ENCODE measurements at places on chromosomes 16 and 17.

DNA sequence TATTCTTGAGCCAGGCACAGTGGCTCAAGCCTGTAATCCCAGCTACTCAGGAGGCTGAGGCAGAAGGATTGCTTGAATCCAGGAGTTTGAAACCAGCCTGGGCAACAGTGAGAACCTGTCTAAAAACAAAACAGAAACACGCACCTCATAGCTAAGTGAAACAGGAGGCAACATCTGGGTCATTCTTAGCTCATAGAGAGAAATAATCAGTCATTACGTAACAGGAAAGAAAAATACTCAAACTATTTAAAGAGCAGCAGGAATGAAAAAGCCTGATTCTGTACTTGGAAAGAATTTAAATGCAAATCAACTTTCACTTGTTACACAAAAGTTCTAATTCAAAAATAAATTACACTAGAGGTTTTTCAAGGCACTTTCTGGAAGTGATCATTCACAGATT is 17.2 kb downstream of the CHCT1 start:
- no peak for DNase-seq

DNA sequence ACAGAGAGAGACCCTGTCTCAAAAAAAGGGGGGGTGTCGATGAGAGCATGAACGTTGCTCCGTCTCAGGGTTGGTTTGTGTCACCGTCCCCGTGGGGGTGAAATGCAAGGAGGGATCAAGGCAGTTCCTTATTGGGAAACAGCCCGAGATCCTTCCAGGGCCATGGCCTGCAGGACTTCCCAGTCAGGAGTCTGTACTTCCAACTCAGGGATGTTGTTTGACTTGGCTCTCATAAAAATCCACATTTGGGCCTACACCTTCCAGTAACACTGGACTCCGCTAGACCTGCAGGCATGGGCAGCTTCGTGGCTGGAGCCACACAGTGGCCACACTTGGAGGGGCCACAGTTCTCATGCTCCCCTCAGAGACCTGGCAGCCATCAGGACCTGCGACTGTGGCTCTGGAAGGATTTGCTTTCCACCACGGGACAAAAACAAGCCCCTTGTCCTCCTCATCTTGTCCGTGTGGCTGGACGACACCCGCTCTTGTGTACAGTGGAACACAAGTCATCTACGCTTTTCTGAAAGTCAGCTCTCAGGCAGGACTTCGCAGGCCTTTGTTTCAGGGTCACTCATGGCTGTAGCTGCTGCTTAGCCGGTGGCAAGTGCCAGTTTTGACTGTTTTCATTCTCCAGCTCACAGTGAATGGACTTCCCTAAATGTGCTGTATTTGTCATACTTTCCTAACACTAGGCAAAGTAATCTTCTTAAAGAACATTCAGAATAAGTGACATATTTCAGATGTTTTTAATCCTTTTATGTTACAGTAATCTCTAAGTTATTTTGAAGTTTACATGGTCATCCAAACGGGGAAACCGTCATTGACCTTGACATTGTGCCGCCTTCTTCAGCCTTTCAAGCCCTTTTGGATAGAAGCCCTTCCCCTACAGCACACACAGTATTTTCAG is 24.2 kb upstream of the IL17C start:
- no peak for DNase-seq

DNA sequence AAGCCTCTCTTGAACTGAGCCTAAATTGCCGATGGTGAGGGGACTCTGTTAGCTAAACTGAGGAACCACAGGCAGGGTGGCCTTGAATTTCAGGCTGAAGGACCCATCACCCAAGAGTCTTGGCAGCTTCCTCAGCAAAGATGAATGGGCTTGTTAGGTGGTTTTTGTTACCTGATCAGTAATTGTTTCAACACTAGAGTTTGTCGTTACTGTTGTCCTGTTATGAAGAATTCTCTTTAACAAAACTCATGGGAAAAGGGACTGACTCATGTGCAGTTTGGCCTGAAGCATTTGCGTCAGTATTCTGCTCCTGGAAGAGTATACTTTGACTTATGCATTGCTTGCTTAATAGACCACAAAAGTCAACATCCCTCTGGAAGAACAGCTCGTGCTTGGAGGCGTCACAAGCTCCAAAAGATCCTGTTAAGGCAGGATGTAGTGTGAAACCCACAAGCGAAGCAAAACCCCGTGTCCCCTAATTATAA is 206.0 kb downstream of the IRX3 start:
- DNase-seq: no peak

GRCh38 chr17:71084219-71084618 is 914.9 kb downstream of the KCNJ2 start:
- no peak for DNase-seq

DNA sequence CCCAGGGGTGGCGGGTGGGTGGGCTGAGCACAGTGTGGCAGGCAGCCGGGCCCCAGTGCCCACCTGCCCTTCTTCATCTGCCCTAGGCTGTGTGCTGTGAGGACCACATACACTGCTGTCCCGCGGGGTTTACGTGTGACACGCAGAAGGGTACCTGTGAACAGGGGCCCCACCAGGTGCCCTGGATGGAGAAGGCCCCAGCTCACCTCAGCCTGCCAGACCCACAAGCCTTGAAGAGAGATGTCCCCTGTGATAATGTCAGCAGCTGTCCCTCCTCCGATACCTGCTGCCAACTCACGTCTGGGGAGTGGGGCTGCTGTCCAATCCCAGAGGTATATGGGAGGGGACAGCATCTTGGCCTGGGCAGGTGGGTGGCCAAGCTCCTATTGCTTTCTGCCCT is 6.4 kb downstream of the GRN start:
- DNase-seq: no peak

DNA sequence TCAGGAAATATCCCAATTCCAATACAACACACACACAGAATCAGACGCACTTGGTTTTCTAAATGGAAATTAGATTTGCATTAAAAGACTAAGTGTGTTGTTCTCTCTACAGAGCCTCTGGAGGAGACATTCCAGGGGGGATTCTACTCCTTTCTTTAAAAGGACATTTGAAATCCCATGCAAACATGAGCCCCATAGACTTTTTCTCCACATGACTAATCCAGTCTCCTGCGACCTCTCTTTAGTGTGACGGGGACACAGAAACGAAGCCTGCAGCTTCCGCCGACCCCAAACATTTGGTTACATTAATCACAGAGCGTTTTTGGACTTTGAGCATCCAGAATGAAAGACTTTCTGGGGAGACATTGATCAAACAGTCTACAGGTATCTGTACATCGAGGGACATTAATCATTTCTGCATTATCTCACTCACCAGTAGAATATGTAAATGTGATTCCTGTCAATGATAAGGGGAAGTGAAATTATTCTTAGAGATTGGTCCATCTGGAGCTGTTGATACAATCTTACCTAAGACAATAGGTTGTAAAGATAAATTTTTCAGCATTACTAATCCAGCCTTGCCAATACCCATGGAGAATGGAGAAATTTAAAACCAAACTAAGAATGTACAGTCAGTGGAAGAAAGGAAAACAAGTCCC is 103.4 kb upstream of the IRX3 start:
- no peak for DNase-seq

- DNase-seq: no peak
Observed at GRCh38 chr17:36127911-36128310, 24.3 kb downstream of the CCL4 start.

GRCh38 chr17:74750327-74751069 is 2.1 kb downstream of the NHERF1 start:
- DNase-seq: no peak

DNA sequence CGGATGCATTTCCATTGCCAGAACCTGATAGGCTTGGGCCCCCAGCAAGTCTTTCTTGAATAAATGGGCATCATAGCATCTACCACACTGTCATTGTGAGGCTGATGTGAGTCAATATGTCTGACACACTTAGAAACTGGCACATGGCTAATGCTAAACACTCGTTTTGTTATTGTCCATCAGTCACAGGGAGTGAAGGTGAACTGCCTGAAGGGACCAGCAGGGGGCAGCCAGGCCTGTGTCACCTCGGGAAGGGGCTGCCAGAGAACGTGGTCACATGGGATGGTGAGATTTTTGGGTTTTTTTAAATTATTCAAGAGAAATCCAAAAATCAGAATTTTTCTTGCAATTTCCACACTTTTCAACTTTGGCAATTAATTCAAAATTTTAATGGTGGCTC is 831 bp upstream of the RCVRN start:
- DNase-seq: no peak

DNA sequence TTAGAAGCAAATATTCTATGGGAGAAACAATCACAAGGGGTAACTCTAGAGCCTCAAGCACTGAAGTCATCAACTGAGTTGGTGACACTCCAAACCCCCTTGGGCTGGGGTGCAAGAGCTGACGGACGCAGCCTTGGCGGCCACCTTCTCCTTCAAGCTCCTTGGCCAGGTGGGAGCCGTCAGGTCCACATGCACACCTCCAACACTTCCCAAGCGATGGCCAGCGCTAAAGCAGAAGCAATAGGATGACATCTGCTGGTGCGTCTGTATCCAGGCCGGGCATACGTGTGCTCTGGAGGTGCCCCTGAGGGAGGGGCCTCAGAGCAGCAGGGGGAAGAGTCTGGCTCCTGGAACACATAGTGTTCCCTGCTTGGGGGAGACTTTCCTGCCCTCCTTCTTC is 12.2 kb upstream of the FOXJ1 start:
- no peak for DNase-seq

GRCh38 chr17:18157354-18157985 is 26.2 kb upstream of the ALKBH5 start:
- DNase-seq: no peak

DNA sequence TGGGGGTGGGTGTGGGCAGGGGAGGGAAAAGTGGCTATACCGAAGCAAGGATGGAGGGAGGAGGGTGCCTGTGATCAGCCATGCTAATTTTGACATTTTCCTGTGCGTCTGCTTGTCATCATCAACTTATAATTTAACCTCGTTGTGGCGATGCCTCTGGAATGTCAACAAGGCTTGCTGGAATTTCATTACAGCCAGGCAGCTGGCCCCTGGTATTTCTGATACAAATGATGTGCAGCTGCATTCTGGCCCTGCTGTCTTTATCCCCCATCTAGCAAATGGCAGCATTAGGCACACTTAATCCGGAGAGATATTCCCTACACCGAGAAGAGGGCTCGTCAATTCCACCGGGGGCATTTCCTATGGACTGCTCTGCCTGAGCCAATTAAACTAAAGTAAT is 278.3 kb upstream of the CCL2 start:
- no peak for DNase-seq

DNA sequence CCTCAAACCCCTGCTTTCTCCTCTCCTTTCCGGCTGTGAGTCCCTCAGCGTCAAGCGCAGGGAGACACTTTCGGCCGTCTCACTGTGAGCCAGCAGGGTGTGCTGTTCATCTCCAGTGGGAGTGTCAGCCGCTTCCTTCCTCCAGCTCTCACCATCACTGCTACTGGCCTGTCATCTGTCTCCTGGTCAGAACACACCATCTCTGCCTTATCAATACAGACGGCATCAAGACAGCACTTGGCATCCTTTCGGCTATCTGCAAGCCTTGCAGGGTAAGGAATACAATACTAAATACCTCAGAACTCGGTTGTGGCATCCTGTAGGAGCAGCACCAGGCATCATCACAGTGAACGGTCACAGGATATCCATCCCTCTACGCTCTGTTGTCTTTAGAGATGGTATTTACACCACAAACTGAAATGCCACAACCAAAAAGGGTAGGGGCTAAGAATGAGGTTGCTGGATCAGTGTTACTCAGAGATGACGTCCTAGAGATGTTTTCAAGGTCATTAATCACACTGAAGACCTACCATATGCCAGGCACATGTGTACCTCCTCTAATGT is 20.7 kb upstream of the CMTM4 start:
- DNase-seq: no peak

DNA sequence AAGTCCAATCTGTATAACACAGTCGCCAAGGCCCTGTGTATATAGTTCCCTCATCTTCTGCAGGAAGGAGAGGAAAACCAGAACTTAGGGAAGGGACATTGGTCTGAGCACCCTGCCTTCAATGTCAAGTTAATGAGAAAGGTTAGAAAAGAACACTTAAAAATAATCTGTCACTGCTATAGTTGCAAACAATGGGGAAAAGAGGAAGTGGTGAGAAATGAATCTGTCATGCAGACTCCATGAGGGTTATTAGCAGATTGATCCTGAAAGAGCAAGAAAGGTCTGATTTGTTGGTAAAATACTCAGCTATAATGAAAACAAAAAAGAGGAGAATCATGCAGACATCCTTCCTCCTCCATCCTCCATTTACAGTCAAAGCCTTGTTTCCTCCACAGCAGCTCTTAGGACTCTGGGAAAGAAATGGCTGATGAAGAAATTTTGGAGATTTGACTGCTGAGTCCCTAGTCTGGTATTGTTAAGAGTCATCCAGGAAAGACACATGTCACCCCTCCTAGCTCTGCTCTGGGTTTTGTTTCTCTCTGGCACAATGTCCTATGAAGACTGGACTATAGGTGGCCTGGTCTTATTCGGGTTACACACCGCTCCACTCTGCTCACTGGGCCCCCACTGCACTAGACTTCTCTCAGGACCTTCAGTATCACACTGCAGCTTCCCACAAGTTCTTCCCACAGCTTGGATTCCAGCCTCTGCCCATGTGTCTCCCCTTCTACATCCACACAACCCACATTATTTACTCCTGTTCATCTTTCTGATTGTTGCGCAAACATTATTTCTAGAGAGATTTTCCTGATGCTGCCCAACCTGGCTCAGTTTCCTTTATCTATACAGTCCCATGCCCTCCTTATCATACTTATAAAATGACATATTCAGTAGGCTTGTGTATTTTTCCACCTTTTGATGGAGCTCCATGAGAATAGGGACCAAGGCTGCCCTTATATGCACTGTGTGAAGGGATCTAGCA is 56.5 kb upstream of the XYLT1 start:
- no peak for DNase-seq

- peak; percentile 54 for DNase-seq
Observed at GRCh38 chr17:17343160-17343735, 40.1 kb downstream of the NT5M start.

DNA sequence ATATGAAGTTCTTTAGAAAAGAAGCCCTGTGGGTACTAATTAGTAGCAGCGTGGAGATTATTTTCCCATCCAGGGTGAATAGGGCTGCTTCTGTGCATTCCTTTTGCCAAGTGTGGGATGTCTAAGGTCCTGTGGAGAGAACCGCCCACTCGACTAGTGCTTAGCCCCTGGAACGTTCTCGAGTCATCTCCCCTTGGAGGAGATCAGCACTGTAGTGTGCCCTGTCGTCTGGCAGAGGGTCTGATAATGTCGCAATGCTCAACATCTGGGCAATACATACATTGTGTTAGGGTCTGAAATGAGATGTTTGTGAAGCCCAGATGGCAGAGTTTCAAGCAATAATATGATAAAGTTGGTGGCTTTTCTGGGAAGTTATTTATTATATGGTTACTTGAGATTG is 64.8 kb downstream of the SPECC1 start:
- no peak for DNase-seq

- DNase-seq: no peak
Observed at GRCh38 chr17:71441098-71441497, 679.7 kb upstream of the SOX9 start.

DNA sequence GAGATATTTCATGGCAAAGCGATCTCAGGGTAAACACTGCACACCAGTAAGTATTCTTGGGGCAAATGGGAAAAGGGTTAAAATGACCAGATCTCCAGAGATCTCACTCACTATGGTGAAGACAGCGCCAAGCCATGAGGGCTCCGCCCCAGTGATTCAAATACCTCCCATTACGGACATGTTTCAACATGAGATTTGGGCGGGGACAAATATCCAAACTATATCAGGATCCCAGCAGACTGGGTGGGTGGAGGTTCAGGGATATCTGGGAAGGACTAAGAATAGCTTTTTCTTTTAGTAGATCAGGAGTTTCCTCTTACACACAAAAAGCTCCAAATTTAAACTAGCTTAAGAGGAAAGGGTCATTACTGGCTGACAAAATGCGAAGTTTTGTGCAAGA is 181.7 kb downstream of the WWOX start:
- DNase-seq: no peak

All from cardiac septum (tissue), 1 donor.